ENCODE measurements at places on chromosomes 2 and 18.

DNA sequence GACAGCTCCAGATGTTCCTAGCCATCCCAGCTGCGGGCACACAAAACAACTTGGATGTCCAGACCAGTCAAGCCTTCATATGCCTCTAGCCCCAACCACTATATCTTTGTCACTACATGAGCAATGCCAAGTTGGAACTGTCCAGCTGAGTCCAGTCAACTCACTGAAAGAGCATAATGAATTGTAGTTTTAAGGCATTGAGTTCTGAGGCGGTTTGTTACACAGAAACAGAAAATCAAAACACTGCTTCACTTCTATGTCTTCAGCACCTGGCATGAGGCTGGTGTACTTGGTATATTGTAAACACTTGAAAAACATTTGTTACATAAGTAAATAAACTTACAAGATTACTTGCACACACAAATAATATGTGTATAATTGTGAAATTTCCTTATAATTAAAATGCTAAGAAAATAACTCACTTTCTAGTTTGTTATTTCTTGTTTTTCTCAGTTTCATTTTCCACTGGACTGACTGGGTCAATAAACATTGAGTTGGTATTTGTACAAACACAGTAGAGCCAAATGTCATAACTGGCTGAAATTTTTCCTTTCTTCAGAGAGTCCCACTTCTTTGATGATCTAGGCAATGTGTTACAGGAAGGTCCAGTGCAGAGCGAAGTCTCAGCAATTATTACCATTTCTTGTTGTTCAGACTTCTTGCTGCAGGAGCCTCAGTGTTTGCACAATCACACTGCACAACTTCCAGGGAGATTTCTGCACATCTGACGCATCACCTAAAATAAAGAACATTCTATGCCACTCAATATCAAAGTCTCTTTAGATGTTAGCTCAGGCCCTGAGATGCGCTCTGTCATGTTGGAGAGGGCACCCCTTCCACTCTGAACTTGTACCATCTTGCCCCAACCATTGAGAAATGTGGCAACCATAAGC, 38.2 kb upstream of the DPP4 start:
- H3K36me3 ChIP-seq = no peaks in the 10 kb centered on the region
- no peaks in the 10 kb centered on the region for H3K4me1 ChIP-seq
- H3K4me3 ChIP-seq = no peak overlapping the region
- DNase-seq = no peak

DNA sequence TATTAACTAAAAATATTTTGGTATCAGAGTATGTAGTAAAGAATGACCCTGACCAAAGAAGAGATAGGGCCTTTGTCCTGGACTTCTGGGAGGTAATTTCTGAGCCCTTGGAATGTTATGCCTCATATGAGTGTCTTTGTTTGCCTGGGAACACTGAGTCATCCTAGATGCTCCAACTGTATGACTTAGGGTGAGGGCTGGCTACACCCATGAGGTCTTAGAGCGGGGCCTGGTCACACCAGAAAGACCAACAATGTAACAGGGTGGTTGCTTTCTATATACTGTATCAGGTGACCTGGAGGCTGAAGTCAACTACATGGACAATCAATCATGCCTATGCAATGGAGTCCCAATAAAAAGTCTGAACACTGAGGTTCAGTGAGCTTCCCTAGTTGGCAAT, 253.1 kb downstream of the MBD2 start:
- no peaks in the 10 kb centered on the region for H3K27me3 ChIP-seq
- DNase-seq = no peak
- no peaks in the 10 kb centered on the region for H3K4me1 ChIP-seq
- H3K27ac ChIP-seq = no peak overlapping the region
- no peaks in the 10 kb centered on the region for H3K36me3 ChIP-seq

DNA sequence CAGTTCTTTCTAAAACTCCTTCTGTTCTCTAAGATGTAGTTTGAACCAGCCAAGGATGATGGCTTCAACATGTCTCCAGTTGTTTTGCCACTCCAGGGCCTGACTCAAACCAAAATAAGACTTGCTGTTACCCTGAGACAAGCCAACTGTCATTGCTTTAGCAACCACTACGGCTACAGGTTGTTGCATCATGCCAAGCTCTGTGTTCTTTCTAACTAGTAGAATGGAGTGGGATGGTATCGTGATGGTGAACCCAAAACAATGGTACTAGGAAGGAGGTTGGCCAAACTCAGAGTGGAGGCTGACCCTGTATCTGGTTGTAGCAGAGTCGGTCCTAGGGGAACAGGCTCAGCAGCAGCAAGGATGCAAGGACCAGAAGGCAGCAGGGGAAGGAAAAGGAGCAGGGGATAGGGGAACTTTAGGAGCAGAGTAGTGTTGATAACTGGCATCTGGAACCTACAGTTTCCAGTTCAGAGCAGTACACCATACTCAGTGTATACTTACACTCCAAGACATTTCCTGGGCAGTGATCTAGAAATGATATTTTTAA, 51.6 kb downstream of the PDK1 start:
- no peak overlapping the region for H3K27ac ChIP-seq
- H3K4me3 ChIP-seq = no peak overlapping the region
- DNase-seq = no peak
- no peaks in the 10 kb centered on the region for H3K27me3 ChIP-seq
- no peaks in the 10 kb centered on the region for H3K4me1 ChIP-seq

DNA sequence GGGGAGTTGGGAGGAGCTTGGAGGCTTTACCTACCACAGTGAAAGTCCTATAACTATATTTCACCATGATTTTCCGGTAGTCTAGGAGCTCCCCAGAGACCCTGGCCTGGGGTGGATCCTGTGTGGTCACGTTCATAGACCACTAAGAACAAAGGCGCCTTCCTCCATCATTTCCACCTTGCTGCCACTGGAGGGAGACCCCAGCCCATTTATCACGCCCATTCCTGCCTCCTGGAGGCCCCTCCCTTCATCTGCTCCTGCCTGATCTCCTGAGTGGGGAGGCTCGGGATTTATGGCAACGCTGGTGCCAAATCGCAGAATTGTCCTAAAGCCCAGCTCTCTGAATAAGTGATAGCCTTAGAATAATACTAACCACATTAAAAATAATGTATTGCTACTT, 507.6 kb upstream of the SPHKAP start:
- peak; percentile 18 for DNase-seq
- no peaks in the 10 kb centered on the region for H3K27me3 ChIP-seq
- H3K4me1 ChIP-seq = no peaks in the 10 kb centered on the region
- H3K36me3 ChIP-seq = no peaks in the 10 kb centered on the region
- no peak overlapping the region for H3K4me3 ChIP-seq
- no peak overlapping the region for H3K27ac ChIP-seq

DNA sequence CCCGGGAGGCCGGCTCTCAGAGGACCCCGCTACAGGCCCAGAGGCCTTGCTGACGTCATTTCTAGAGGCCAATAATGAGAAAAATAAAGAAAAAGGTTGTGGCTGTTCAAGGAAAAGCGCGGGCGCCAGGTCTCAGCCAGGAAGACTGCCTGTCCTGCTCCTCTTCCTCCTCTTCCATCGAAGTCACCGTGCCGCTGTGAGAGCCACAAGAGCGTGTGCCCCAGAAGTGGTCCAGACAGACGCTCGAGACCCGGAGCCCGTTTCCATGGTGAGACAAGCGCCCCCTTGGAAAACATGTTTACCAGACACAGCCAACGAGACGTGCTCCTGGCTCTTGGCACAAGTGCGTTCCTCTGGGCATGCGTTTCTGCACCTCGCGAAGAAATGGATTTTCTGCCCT, 210.5 kb downstream of the HDAC4 start:
- no peaks in the 10 kb centered on the region for H3K4me1 ChIP-seq
- peak; percentile 12 for DNase-seq
- no peaks in the 10 kb centered on the region for H3K36me3 ChIP-seq
- H3K27me3 ChIP-seq = no peaks in the 10 kb centered on the region

All from uterus (tissue), 4 donors.